Retina (tissue), 1 donor: ENCODE measurements at places on chromosomes 5 and 9.

DNA sequence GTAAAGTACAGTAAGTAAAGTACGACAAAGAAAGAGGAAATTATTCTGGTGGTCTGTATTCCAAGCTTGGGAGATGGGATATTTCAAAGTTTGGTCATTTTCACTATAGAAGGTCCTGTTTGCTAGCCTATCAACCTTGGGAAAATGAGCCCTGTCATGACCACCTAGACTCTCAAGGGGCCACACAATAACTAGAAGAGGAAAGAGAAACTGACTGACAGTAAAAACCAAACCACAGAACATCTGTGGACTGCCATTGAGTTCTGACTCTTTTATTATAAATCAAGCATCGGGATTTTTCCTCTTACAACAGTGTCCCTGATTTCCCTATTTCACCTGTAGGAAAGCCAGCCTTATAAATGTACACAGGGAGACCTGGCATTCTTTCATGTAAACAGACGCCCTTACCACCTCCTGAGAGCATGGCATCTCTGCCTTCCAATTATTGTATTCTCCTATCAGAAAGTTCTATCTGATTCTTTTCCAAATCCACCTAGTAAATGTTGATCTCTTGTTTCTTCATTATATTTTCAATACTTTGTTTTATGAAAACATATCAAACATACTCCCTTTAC, 80.0 kb downstream of the ZNF622 start:
- DNase-seq = no peak

- DNase-seq = no peak
Measured at GRCh38 chr9:87648606-87649005, 77.3 kb upstream of the CTSL start.

GRCh38 chr9:108083796-108084352, 594.3 kb upstream of the KLF4 start:
- DNase-seq = no peak

DNA sequence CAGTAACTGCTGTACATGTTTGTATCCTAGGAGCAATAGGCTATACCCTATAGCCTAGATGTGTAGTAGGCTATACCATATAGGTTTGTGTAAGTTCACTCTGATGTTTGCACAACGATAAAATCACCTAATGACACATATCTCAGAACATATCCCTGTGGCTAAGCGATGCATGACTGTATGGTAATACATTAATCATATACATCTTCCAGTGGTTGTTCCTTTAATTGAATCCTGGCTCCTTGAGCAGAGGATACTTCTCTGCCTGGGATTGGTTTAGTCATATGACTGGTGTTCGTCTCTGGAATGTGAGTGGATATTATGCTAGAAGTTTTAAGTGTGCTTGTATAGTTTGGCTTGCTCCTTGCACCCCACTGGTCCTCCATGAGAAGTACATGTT, 425.8 kb downstream of the MAN2A1 start:
- DNase-seq = no peak

- DNase-seq = no peak
Measured at GRCh38 chr5:148569948-148570347, 84.4 kb downstream of the HTR4 start.

GRCh38 chr9:91424403-91425176, 958 bp upstream of the NFIL3 start:
- DNase-seq = peak; percentile 82

- DNase-seq = no peak
Measured at GRCh38 chr5:132662004-132662401, 4.0 kb downstream of the IL13 start.

- DNase-seq = peak; percentile 16
Measured at GRCh38 chr5:80711938-80712337, 57.2 kb upstream of the DHFR start.

GRCh38 chr5:151140686-151141459, 16.7 kb downstream of the ANXA6 start:
- no peak for DNase-seq

DNA sequence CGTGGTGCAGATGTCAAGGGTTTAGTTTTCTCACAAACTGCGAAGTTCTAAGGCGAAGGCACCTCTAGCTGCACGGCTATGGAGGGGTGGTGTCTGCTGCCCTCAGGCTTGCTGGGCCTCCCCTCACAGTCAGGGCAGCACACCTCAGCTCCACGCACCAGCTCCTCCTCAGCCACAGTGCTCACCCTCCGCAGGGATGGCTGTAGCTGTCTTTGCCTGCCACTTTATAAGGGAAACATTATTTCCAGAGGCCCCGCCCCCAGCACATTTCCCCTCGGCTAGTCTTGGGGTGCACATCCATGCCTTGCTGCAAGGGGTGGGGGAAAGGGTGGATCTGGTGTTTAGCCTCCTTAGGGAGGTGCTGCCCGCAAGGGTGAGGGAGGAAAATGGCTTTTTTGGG, 154.6 kb downstream of the TRIO start:
- no peak for DNase-seq

DNA sequence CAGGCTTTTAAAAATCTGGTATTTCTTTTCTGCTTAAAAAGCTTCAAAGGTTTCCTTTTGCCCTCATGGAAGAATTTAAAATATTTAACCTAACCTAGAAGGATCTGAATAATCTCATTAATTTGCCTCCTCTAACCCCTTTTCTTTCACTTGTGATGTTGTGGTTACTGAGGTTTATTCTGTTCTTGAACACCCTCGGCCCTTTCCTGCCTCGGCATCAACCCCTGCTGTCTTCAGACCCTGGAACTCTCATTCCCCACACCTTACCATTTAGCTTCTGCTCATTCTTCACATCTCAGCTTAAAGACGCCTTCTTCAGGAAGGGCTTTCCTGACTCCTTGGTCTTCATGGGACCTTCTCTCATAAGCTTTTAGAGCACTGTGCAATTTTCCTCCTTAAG, 131.4 kb upstream of the MAN2A1 start:
- DNase-seq = no peak

- DNase-seq = no peak
Measured at GRCh38 chr5:5602554-5602953, 180.1 kb downstream of the ICE1 start.

DNA sequence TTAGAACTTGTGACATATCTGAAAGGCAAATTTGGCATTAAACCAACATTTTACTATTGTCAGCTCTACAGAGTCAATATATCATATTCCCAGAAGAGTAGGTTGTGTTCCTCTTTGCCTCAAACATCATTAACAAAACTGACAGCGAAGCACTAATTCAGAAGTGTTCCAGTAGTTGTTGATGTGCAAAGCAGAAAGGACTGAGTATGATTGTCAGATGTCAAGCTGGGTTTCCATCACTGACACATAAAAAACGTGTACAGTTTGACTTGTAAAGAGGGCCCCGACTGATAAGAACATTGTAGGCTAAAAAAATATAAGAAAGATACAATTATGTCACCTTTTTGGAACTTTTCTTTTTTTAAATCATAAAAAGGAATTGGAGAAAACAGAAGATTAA, 101.5 kb upstream of the ZNF608 start:
- DNase-seq = no peak

DNA sequence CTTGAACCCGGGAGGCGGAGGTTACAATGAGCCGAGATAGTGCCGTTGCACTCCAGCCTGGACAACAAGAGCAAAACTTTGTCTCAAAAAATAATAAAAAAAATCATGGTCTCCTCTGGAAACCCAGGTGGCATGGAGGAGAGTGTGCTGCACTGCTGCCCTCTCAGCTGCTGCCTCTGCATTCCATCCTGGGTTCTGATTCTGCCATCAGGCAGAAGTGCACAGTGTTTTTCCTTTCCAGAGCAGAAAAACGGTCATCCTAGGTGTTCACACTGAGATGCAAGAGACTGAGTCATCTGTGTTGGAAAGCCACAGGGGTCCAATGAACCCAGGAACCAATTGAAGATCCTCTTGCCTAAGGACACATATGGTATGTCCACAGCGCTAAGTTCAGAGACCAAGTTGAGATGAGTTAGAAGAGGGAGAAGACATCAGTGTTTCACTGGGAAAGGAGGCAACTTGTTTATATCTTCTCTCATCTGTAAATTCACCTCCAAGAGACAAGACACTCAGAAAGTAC, 88.8 kb upstream of the DMRT1 start:
- no peak for DNase-seq
